ENCODE measurements at places on chromosomes 4 and X.

GRCh38 chrX:49260221-49260985 lies 4.1 kb downstream of the FOXP3 start:
- no peak for DNase-seq

DNA sequence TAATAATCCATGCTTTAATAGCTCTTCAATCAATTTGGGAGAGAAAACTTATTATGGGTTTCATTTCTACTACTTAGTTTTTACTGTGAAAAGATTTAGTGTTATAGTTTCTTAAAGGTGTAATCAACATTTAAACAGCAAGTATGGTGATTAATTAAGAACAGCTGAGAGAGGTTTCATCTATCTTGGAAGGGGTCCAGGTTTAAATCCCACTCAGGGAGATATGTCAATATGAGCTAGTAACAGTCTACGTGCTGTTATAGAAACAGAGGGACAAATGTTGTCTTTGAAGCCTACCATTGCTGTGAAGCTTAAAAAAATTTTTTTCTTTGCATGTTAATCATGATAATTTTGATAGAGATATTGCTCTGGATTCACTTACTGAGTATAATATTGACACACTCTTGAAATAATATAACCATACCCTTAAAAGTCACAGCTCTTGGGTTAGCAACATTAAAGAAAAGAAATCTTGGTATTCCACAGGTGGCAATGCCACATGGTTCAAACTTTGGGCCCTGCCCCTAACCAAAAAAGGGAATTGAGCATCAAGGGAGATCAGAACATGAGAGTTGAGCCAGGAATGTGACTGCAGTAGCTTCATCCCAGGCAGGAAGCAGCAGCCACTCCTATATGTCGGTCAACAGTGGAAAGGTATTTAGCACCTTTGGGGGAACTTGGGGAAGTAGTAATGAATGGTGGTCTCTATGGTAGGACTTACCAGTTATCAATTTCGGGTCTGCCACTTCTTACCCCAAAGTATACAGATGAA lies 107.8 kb downstream of the ANK2 start:
- no peak for DNase-seq

DNA sequence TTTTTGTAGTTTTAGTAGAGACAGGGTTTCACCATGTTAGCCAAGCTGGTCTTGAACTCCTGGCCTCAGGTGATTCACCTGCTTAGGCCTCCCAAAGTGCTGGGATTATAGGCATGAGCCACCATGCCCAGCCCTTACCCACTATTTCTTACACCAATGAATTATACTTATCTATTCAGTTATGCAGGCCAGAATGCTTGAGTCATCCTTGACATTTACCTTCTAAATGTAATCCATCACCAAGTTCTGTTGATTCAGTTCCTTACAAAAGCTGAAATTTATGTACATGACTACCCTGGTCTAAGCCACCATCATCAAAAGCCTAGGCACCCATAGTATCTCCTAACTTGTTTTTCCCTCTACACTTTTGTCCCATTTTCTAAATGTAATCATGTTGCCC lies 585.7 kb downstream of the IL15 start:
- DNase-seq = no peak

GRCh38 chr4:126939401-126939800 lies 693.4 kb upstream of the INTU start:
- no peak for DNase-seq

DNA sequence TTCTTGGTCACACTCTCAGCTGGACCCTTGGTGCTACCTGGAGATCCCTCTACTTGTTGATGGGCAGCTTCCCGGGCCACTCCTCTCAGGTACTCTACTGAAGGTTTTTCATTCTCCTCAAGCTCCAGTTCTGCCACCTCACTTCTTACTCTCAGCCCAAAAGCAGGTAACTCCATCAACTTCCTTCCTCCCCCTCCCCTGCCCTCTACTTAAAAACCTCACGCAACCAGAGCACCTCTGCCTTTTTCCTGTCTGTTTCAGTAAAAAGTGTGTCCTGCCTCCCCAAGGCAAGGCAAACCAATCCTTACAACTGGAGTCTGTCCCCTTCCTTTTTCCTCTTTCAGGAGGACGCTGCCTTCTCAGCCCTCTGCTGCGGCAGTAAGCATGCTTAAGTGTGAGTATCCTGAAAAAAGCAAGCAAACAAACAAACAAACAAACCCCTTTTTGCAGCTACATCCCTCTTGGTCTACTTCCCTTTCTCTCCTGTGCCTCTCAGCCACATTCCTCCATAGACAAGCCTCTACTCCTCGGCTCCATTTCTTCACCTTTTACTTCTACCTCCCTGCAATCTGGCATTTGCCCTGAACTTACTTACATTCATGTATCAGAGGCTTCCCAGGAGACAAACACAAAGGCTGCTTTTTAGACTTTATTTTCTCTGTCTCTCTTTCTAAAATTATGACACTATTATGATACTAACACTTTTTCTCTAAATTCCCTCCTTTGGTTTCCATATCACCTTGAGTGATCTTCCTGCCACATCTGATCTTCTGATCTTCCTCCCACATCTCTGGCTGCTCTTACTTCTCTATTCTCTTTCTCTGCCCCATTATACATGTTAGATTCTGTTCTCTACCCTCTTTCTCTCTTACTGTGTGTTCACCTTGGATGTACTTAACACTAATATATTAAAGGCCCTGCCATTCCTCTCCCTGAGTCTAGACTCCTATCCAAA lies 5.4 kb downstream of the ALPK1 start:
- DNase-seq = no peak

GRCh38 chr4:165757451-165757850 lies 115.6 kb upstream of the TLL1 start:
- DNase-seq = no peak

DNA sequence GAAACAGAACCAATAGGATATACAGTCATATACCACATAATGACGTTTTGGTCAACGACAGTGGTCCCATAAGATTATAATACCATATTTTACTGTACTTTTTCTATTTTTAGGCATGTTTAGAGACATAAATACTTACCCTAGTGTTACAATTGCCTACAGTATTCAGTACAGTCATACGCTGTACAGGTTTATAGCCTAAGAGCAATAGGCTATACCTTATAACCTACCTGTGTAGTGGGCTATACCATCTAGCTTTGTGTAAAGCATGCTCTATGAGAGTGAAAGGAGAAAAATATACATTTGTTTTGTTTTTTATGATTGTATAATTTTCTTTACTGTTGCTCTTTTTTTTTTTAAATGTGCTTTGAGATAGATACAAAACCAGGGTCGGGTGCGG lies 52.0 kb upstream of the PABPC1L2A start:
- no peak for DNase-seq

DNA sequence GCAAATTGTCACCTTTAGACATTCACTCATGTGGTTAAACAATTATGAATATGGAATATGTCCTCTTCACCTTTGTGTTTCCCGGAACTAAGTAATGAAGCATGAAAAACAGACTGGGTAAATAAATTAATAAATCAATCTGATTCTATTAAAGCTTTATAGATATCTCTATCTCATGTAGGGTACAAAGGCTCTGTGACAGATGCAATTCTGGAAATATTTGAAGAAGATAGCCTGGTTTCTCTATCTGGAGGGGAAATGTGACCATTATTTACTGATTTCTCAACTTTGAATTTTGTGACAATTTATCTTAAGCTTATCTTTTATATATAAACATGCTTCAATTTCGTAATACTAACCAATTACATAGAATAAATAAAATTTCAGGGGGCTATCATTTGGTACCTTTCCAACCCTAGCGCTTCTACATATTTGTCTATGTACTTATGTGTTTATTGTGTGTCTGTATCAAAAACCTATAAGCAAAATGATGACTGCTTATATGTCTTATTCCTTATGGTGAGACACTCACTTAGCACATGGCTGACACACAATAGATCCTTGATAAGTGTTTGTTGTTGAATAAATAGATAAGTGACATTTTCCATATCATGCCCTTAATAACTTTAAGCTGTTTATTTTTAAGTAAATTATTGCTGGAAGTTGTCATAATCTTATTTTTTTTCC lies 9.9 kb downstream of the CTSO start:
- DNase-seq = no peak

GRCh38 chr4:108427946-108428485 lies 192.4 kb upstream of the RPL34 start:
- no peak for DNase-seq

DNA sequence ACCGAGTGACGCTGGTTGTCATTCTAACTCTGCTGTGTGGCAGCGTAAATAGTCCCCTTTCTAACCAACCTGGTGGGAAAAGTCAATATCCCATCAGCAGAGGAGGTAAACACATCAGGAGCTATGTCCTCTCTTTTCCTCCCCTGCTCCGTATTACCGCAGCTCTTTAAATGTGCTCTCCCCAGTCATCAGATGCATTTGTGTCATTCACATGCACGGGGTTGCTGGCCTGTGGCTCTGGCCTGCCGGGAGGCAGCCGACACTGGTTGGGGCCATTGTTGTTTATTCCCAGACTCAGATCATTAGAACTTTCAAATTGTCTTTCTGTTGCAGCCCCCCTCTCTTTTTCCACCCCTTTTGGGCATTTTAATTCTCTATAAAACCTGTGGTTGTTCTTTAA lies 21.9 kb downstream of the ARX start:
- DNase-seq = no peak

DNA sequence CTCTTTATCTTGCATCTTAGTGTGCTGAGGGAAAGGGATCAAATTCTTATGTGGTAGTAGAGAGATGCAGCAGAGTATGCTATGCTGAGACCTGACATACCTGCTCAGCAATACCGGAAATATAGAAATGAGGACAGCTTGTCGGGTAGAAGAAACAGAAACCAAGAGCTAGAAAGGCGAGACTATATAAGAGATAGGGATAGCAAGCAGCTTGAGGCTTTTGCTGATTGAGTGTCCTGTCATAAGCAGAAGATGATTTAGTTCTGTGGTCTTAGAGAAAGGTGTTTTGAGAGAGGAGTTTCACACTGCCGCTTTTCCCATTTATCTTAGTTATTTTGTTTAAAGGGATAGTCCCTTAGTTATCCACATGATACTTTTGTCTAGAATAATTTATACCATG lies 31.7 kb downstream of the USP9X start:
- DNase-seq = no peak

DNA sequence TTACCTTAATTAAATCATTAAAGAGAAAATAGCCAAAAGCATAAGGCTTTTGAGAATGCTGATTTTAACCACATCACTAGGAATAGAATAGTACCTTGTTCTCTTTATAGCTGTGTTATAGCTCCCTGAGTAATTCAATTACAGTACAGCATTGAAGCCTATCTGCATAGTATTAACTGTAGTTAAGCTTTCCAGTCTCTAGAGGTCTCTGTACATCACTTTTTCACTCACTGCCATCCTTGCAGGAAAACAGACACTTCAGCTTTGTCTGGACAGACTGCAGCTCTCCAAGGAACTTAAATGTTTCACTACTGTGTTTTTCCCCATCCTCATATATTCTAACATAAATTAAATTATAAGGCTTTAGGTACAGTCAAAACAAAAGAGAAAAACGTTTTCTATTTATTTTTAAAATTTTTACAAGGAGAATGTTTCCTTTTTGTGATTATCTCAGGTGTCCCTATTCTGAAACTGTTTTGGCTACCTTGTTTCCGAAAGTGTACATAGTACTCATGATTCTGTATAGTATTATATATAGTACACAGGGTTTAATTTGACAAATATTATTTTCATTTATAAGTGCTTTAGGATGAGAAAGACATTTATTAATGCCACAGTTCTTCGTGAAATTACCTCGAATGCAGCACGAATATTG lies 407.9 kb downstream of the PCDH18 start:
- no peak for DNase-seq

DNA sequence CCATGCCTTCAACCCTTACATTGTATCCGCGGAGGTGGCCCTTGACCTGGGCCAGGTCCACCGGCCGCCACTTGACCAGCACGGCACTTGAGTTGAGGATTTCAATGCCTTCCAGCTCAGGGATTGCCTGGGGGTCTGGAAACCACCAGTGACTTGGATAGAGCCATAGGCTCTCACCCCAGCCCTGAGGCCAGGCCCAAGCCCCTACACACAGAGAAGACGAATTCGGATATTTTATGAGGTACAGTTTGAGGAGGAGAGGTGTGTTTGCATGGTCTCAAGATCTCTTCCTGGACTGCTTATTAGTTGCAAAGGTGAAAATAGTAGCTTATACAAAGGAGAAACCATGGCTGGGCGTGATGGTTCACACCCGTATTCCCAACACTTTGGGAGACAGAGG lies 20.3 kb downstream of the L1CAM start:
- no peak for DNase-seq

DNA sequence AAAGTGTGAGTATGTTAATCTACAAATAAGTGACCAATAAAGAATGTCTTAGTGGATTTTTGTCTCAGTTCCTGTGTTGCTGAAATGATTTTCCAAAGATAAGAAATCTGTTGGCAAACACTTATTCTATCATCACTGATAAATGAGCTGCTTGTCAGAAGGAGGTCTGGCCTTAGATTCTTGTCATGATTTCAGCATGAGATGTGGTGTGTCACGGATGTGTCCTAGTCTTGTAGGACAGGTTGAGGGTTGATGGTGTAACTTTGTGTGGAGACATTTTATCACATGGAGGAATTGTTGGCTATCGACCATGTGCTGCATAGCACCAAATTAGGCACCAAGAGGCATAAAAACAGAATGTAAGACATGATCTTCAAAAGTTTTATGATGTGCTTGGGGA lies 31.8 kb upstream of the LIMCH1 start:
- DNase-seq = no peak

GRCh38 chrX:24264383-24264782 lies 49.5 kb downstream of the SUPT20HL2 start:
- DNase-seq = no peak

- no peak for DNase-seq
Observed at GRCh38 chr4:169252339-169253112, 18.2 kb downstream of the SH3RF1 start.

GRCh38 chrX:95383778-95384177 lies 1300.9 kb upstream of the DIAPH2 start:
- no peak for DNase-seq

DNA sequence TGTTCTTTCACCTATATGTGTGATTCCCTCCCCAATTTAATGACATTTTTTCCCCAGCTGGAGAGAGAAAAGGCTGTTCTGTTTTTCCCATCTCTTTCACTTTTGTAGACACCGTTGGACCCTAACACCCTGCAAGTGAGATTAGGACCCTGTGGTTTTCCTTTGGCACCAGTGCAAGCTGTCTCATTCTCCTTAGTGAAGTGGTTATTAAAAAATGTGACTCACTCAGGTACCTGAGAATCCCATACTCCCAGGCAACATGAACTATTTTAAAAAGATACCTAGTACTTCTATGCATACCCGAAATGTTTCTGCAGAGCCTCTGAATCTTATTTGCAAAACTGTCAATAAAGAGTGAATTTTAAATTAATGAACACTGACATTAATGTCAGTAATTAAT lies 175.7 kb upstream of the TBC1D9 start:
- no peak for DNase-seq

DNA sequence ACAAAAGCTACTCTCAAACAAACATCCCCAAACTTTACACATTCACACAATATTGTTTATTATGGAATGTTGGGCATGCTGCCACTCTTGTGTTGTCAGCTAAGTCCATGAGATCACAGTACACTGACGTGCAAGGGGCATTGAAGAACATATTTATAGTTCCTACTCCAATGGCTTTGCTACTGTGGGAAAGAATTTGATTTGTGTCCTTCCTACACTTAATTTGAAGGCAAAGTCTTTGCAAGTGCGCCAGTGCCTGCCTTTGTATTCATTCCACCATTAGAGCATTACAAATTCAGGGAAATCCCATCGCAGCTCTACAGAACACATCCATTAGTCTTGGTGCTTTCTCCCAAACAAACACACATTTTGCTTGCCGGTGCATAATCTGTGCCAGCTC lies 45.4 kb upstream of the FTHL17 start:
- DNase-seq = no peak
